ENCODE measurements at places on chromosomes 13 and 19.
A peak's percentile ranks its signal among the peaks of the same experiment; 100 is the strongest.

DNA sequence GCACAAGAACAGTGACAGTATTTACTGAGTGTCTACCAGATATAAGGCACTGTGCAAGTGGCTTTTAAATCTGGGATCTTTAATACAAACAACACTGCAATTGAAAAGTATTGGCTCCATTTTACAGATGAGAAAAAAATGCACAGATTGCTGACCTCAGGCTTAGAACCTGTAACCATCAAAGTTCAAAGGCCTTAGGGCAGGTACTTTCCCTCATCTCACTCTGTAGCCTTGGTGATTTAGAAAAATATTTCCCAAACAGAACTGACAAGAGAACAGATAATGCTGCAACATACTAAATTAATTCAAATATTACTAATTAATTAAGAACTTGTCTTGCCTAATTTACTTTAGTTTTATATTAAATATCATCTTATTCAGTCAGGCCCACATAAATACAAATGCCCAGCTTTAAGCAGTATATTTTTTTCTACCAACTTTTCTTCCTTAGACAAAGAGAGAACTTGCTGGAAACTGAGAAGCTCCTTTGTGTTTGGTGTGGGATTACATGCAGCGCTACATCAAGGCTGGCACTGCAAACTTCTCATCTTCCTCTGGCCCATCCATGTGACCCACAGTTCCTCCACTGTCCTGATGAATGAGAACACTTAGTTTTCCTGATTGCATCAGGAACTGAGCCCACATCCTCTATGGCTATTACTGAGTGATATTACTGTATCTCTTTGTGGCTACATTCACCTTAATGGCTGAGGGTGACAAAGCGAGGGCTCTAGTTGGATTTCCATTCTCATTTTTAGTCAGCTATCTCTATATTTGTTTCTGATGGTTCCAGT, 302.1 kb downstream of the ENOX1 start:
- no peak for DNase-seq

- no peak for DNase-seq
These were observed 397.7 kb downstream of the SUCLA2 start for GRCh38 chr13:47603365-47603764.

GRCh38 chr13:32252812-32253438, 62.2 kb downstream of the ZAR1L start:
- DNase-seq, result no peak

DNA sequence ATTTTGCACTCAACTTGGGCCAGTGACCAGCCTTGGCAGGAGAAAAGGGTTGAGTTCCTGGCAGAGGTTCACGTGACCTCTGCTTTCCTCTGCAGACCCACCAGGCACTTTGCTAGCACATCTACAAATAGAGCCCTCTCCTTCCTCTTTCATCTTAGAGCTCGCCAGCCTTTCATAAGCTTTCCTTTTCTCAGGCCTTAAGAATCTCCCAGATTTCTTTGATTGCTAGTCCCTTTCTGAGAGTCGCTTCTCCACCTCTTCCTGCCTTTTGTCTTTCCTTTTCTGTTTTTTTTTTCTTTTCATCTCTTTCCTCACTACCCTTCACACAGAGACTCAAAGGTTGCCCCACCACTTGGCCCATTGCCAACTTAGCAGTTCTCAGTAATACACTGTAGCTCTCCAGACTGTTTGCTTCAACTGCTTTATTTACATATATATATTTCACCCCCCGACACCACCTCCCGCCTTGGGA, 375.7 kb upstream of the SPRY2 start:
- DNase-seq, result no peak

GRCh38 chr13:101785858-101786257, 333.4 kb downstream of the ITGBL1 start:
- peak; percentile 28 for DNase-seq

GRCh38 chr13:106709522-106709921, 141.6 kb upstream of the ARGLU1 start:
- no peak for DNase-seq

GRCh38 chr13:113207890-113208420, 514 bp downstream of the PCID2 start:
- DNase-seq, result peak; percentile 53

DNA sequence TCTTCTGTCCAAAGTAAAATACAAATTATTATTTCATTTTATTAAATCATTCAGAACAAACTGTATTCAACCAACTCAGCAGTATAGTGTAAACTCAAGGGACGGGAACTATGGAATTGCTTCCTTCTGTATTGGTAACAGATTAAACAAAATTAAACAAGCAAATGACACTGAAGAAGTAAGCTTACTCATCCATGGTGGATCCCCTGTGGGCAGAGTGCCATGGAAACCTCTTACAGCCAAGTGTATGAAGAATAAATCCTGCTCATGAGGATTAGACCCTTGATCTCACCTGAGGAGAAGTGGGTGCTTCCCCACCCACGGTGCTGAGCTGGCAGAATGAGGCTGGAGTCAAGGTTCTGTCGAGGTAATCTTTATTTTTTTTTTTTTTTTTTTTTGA, 18.0 kb upstream of the RFXAP start:
- peak; percentile 16 for DNase-seq

DNA sequence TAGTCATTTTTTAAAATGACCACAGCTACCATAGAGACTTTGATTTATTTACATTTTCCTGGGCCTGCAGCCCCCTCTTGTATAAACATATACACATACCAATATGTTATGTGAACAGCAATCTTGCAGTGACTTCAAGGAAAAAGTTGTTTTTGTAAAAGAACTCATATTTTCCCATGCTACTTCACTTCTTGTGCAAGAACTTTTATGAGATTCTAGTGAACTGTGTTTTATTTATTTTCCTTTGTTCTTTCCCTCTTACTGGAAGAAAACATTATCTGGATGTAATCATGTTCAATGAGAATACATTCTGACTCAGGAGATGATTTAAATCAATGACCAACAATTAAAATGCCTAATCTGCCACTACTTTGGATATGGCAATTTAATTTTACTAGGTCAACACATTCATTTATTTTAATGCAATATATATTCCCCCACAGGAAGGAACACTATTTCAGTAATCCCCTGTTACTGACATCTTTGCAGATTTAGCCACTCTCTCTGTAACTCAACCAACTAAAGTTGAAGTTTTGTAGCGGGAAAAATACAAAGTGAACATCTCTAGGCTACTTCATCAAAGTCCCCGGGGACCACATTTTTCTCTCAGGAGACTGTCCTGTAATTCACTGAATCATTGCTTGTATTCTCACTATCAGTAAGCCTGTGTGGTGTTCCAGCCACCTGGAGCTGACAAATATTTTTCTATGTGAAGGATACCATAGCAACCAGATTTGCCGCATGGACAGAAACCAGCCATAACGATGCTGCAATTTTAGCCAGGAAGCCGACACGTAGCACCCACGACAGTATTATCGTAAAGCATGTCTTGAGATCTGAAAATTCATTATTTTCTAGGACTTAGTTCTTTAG, 90.5 kb downstream of the STARD13 start:
- DNase-seq, result peak; percentile 39

- no peak for DNase-seq
These were observed 96.2 kb upstream of the RNF113B start for GRCh38 chr13:98273067-98273823.

- DNase-seq, result no peak
These were observed 11.8 kb upstream of the LRCH1 start for GRCh38 chr13:46541210-46541609.

DNA sequence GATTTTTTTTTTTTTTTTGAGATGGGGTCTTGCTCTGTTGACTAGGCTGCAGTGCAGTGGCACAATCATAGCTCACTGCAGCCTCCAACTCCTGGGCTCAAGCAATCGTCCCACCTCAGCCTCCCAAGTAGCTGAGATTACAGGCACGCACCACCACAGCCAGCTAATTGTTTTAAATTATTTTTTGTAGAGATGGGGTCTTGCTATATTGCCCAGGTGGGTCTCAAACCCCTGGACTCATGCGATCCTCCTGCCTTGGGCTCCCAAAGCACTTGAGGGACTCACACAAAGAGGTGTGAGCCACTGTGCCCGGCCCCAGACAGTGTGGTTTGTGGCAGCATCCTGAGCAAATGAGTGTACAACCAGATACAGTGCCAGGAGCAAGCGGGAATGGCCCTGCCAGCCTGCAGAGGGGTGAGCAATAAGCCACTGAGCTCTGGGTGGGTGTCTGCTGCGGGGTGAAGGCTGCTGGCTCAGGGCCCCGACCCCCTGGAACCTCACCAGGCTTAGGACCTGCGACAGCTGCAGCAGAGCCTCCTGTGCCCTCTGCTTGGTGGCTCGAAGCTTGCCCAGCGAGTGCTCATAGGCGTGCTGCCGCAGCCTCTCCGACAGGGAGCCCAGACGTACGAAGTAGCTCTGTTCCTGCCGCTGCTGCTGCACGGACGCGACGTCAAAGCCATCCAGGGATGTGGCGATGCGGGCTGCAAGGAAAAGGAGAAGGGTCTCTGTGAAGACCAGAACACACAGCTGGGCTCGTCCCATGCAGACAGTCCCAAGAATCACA, 15.9 kb upstream of the TICAM1 start:
- DNase-seq, result no peak

DNA sequence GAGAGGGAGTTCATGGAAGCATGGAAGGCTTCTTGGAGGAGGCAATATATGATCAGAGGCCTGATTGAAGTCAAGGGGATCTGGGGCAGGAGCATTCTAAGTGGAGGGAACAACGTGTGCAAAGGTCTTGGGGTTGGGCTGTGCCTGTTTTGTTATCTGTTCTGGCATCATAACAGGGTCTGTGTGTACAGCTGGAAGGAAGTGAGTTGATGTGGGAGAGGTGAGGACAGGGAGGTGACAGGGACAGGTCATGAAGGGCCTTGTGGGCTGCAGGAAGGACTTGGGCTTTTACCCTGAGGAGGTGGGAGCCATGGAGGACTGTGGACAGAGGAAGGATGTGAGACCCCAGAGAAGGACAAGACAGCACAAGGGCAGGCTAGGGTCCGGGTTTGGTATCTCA, 1.2 kb upstream of the NFILZ start:
- DNase-seq, result no peak

DNA sequence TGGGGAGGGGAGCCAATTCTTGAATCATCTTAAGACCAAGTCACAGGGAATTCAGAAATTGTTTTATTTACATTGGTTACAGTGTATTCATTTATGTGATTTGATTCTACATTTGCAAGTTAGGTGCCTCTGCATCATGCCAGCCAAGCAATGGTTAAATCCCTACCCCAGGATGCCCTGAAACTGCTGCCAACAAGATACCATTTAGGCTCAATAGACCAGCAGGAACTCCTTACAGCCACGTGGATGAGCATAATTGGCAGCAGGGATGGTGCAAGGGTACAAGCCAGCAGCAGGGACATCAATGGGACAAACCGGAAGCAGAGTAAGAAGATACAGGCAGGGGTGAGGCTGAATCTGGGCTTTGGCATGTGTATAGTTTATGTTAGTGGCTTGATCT, 72.4 kb upstream of the NBEA start:
- DNase-seq, result no peak

- no peak for DNase-seq
These were observed 31.2 kb downstream of the DLEU7 start for GRCh38 chr13:50812242-50812641.

GRCh38 chr19:23789246-23789645, 30.6 kb upstream of the ZNF681 start:
- no peak for DNase-seq

GRCh38 chr19:23776507-23777205, 18.0 kb upstream of the ZNF681 start:
- DNase-seq, result no peak

GRCh38 chr13:51843529-51843928, 1.4 kb downstream of the TMEM272 start:
- no peak for DNase-seq

DNA sequence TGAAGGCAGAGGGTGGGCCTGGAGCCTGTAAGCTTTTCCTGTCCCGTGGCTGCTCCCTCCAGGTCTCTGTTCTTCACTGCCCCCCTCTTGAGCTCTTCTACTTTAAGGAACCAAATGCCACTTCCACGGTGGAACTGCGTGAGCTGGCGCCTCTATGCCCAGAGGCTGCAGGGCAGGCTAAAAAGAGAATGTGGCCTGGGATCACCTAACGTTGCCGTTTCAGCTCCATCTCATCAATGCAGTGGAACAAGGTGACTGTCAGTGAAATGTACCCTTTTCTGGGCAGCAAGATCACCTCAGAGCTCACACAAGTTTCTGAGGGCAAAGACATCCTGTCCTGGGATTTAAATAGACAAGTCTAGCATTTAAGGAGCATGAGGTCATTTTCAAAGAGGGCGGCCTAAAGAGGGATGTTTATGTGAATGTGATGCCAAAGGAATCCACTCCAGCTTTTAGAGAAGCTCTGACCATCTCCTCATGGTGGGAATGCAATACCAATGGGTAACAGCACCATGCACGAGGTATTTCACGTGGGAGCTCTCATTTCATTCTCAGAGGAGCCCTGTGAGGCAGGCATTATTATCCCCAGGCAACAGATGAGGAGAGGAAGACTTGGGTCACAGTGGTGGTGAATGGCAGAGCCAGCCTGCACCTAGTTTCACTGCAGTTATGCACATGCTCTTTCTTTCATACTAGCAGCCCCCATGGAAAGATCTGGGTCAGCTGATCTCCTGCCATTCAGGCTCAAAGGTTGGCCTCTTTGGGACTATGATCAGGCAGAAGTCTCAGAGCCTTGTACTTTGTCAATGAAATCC, 39.3 kb downstream of the RGCC start:
- no peak for DNase-seq

GRCh38 chr19:17243830-17244617, 1.7 kb downstream of the NR2F6 start:
- DNase-seq, result peak; percentile 73

DNA sequence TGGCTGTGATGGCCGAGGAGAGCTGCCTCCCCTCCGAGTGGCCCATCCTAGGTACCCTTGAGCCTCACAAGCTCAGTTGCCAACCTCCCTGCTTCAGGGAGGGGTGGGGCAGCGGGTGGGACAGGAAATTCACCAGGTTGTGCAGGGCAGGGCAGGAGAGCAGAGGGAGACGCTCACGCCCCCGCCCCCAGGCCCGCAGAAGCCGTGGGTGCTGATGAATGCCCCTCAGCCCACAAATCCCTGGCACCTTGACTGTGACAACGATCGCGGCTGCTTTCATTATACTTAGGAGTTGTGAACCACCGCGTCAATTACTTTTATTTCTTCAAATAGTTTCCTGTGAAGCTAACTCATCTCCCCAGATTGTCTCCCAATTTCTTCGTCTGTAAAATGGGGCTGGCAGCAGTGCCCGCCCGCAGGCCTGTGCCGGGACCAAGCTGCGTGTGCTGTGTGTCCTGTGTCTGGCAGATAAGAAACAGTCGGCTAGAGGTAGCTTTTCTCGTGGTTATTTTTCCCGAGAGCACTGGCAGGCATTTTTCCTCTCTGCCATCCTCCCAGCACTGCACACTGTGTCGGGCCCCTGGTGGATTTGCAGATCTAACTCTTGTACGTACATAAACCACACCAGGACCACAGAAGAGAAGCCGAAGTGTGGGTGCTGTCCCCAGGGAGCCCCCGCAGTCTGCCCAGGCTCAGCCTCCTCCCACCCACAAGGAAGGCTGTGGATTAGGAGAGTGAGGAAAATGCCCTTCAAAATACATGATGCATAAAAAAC, 7.9 kb upstream of the RASA3 start:
- no peak for DNase-seq
